ENCODE measurements at places on chromosomes 7 and 10. TPM values are rescaled to one million over a fixed set of nuclear protein-coding genes. Genes with fewer than 3 reads are reported as not detected.

GDF2 gene
- not detected for total RNA-seq

ITIH5 gene
- total RNA-seq, result 0.07 TPM

C10orf62 gene
- not detected for total RNA-seq

CXCL12 gene
- not detected for total RNA-seq

MKI67 gene
- total RNA-seq, result 0.14 TPM

GJD4 gene
- total RNA-seq, result 0.07 TPM

GATA3 gene
- 0.34 TPM for total RNA-seq

Measured in nasal cavity respiratory epithelium epithelial cell of viscerocranial mucosa (primary cell).